Activated CD8-positive, alpha-beta memory T cell treated with anti-CD3 and anti-CD28 coated beads for 48 hours (primary cell): ENCODE measurements at places on chromosomes 2 and 18.

DNA sequence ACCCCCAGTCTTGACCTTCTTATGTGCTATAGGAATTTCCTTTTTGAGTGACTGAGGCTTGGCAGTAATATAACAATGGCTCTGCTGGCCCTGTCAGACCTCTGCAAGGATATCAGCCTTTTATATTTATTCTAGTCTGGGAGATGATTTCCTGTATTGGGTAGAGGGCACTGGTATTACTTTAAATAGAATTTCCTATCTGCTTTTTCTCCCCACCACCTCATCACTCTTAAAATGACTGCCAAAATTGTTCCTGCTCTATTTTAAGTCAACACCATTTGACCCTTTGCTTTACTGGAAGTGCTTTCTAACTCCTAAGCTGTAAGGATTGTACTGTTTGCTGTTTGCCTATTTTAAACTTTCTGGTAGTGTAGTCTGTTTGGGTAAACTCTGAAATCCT lies 658.4 kb upstream of the FSHR start:
- no peak for DNase-seq

DNA sequence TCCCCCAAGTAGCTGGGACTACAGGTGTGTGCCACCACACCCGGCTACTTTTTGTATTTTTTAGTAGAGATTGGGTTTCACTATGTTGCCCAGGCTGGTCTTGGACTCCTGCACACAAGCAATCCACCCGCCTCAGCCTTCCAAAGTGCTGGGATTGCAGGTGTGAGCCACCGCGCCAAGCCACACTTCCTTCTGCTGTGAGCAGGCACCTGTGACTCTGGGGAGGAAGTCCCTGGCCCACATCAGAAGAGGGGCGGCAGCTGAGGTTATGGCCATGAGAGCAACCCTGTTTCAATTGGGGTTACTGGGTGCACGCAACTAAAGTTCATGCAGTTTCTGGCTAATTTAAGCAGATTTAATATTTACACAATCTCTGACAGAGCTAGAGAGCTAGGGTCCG lies 91.0 kb downstream of the PLB1 start:
- DNase-seq: no peak

DNA sequence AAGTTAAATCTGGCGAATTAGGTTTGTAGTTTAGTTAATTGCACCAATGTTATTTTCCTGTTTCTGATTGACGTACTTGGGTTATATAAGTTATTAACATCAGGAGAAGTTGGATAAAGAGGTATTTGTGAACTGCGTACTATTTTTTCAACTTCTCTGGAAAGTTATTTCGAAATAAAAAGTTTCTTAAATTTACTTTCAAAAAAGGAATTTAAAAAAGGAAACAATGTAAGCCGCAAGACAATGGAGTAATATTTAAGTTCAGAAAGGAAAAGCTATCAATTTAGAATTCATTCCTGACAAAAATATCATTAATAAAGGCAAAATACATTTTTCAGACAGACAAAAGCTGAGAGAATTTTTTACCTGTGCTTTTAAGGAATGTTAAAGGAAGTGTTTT lies 47.7 kb downstream of the RAB10 start:
- no peak for DNase-seq

- DNase-seq: no peak
These were observed 75.6 kb upstream of the TACR1 start for GRCh38 chr2:75274936-75275335.

GRCh38 chr2:70202236-70202806 lies 11.5 kb upstream of the C2orf42 start:
- DNase-seq: no peak

GRCh38 chr2:224999754-225000153 lies 42.5 kb downstream of the DOCK10 start:
- DNase-seq: no peak

DNA sequence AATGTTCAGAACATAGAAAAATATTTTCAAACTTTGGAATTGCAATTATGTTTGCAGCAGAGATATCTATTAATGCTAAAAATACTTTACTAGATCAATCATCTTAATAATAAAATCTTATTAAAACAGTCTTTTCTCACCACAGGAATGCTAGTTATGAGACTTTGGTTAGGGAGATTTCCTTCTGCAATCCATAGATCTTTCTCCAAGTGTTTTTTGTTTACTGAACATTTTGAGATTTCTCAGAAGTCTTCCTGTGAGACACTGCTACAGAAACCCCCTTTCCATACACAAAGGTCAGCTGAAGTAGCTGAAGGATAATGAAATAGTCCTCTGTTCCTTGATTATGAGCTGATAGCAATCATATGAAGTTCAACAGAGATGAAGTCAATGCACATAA lies 59.4 kb upstream of the RAPH1 start:
- DNase-seq: no peak

GRCh38 chr2:218465987-218466633 lies 47.2 kb downstream of the VIL1 start:
- DNase-seq: no peak

DNA sequence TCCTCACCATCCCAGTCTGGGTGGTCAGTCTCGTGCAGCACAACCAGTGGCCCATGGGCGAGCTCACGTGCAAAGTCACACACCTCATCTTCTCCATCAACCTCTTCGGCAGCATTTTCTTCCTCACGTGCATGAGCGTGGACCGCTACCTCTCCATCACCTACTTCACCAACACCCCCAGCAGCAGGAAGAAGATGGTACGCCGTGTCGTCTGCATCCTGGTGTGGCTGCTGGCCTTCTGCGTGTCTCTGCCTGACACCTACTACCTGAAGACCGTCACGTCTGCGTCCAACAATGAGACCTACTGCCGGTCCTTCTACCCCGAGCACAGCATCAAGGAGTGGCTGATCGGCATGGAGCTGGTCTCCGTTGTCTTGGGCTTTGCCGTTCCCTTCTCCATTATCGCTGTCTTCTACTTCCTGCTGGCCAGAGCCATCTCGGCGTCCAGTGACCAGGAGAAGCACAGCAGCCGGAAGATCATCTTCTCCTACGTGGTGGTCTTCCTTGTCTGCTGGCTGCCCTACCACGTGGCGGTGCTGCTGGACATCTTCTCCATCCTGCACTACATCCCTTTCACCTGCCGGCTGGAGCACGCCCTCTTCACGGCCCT lies 11.2 kb downstream of the ACKR3 start:
- no peak for DNase-seq

- DNase-seq: no peak
These were observed 48.4 kb upstream of the PIK3C3 start for GRCh38 chr18:41906528-41907146.

GRCh38 chr2:201248288-201248844 lies 12.0 kb upstream of the CASP8 start:
- DNase-seq: no peak

DNA sequence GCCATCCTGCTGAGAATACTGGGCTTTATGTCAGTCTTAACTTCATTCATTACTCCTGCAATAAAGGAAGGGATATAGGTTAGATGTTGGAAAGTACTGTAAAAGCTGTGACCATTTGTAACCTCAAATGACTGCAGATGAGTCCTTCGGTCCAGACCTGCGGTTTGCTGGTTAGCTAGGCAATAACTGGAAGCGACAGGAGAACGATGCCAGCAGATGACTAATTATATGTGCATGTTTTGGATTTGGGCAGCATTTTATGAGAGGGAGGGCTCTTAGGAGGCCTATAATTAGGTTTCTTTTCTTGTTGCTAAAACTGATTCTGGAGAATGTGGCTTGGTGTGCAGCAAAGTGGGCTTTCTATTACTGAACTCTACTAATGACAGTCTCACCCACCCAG lies 205.6 kb downstream of the TMEM182 start:
- DNase-seq: no peak

DNA sequence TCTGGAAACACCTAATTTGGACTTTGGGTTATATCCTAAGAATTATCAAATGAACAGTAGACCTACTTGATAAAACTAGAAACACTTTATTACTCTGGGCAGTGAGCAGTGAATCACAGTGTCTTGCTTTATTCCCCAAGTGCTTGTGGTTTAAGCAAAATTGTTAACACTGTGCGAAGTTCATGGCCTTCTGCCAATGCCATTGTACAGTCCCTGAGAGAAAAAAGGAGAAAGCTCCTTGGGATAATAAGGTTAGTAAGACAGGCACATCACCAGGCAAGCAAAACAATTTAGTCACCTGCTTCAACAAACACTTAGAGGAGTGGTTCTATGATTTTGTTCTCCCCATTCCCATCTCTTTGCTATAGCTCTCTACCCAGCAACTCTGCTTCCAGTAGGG lies 39.8 kb downstream of the ADCYAP1 start:
- no peak for DNase-seq

- no peak for DNase-seq
These were observed 12.7 kb upstream of the ARHGEF4 start for GRCh38 chr2:130823886-130824491.

- DNase-seq: no peak
These were observed 87.3 kb downstream of the ACTR3 start for GRCh38 chr2:113977060-113977659.
